ENCODE measurements at places on chromosomes 6 and 20.

- DNase-seq = no peak
Measured at GRCh38 chr20:38825901-38826625, 20.6 kb downstream of the PPP1R16B start.

DNA sequence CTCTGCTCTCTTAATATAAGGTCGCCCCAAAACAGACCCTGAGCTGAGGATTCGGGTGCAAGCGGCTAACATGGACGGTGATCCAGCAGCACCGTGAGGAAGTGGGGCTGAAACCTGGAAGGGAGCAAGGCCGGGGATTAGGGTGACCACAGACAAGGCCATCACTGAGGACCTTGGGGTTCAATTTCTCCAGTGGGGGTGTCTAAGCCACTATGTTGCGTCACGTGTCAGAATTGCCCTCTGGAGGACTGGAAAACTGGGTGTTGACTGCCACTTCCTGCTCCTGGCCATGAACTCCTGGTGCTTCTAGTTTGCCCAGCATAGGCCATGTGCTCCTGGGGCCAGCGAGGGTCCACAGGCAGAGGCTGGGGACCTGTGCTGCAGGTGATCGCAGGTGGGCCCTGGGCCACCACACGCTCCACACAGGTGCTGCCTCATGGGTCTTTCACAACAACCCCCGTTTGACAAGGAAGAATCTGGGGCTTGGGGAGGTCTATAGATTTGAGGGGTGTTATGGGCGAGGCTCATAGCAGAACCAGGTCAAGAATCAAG lies 101.9 kb downstream of the CDH26 start:
- DNase-seq = no peak

DNA sequence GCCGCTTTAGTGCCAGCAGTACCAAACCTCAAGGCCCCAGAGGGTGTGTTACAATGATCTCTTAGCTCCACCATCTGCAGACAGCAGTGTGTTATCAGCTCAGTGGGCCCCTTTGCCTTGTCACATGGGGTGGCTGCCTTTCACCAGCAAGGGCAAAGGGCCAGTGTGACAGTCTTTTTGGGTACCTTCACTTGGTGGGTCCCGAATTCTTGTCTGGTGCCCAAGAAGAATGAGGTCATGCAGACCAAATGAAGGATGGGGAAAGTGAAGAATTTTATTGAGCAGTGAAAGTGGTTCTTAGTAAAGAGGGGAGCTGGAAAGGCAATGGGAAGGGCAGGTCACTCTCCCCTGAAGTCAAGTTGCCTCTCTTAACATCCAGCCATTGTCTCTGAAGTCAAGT lies 2.9 kb upstream of the SMIM28 start:
- DNase-seq = no peak

DNA sequence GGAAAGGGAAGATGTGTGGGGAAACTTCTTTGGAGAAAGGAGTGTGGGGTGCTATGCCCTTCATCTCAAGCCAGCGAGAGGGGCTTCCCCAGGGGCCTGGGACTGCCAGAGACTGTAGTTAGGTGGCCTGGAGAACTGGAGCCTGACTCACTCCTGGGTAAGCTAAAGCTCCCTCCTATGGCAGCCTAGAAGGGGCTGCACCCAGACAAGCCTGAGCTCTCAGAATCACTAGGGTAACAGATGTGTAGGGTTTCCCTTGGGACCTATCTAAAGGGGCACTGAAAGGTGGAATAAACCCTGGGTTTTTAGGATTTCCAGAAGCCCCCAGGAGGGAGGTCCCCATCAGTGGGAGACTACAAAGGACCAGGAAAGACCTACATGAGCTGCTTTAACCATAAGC lies 1.6 kb upstream of the ARMC2 start:
- DNase-seq = no peak

Data from caudate nucleus (tissue), 63 donors.